Activated CD8-positive, alpha-beta T cell treated with anti-CD3 and anti-CD28 coated beads for 36 hours (primary cell): ENCODE measurements at places on chromosomes 4 and X. TPM values are rescaled to one million over a fixed set of nuclear protein-coding genes. Genes with fewer than 3 reads are reported as not detected.

DNA sequence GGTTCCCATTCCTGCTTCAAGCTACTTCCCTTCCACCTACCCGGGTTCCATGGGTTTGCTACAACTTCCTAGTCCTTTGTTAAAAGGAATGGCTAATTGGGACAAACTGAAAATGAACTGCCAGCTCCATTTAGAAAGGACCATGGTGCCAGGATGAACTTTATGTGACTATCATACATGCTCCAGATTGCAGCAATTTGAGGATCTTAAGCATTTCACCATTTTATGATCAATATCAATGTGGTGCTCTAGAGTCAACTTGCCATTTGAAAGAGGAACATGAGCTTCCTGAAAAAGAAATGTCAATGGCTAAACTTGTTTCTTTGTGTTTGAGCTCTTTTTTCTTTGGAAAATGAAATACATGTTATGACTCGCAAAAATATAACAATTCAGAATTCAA is 92.7 kb upstream of the IL15 start:
- peaks cover 1% of the 10 kb centered on the region for H3K27me3 ChIP-seq
- no peak for DNase-seq
- no peak overlapping the region for H3K4me3 ChIP-seq
- no peaks in the 10 kb centered on the region for H3K4me1 ChIP-seq
- no peak overlapping the region for H3K27ac ChIP-seq

DNA sequence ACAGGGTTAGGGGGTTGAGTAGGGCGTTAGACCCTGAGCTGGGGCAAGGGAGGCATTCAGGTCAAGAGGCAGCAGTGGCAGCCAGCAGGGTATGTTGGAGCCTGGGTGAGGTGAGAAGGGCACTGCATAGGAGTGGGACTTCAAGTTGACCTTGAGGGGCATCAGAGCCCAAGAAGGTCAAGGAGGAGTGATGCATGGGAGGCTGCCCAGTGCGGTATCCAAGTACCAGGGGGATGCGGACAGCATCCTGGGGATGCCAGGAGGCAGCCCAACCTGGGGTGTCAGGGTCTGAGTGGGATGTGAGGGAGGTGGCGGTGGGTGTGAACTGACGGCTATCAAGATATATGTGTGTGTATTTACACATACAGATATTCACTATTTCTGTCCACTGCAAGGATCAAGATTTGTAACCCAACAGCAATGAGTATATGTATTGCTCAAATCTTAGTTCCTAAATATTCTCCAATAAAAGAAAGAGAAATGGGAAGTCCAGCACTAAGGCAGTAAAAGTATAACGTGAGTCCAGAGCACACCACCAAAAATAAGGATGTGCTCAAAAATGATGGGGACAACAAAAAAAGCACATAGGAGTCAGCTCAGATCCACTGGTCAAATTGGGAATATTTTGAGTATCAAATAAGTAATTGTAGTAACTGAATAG is 9.8 kb upstream of the DCLK2 start:
- no peaks in the 10 kb centered on the region for H3K4me1 ChIP-seq
- H3K27me3 ChIP-seq = peaks cover 15% of the 10 kb centered on the region
- DNase-seq = no peak
- H3K4me3 ChIP-seq = no peak overlapping the region

The GRIA3 gene
- total RNA-seq = not detected

DNA sequence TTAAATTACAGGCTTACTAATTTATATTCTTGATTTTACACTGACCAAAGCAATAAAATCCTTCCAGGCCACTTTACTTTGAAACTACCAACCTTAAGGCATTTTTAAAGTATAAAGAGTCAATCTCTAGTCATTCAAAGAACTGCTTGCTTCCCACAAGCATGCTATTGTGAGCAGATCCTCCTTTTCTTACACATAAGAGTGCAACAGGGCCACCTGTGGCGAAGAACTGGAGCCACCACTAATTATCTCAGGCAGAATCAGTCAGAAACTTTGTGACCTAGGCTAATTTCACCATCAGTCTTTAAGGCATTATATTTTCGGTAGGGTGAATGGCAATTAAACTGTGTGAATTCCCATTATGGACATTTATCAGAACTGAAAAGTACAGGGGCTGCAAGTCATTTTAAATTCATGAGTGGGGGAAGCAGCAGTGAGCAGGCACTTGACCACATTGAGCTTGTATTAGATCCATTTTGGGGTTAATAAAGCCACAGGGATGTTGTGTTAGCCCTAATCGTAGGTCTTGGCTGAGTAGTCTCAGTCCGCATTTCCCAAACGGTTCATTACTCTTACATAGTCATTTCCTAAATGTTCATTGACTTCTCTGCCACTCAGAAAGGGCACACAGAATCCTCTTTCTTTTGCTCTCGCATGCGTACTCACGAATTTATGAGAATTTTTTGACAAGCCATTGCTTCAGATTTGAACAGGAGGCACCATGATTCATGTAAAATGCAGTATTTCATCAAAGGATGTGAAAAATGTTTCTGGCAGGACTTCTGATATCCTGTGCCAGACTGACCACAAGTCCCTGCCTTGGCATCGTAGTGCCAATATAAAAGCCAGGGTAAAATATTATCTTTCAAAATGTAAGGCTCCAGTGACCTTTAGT is 39.8 kb downstream of the NPY2R start:
- DNase-seq = no peak
- H3K4me3 ChIP-seq = no peak overlapping the region
- H3K4me1 ChIP-seq = no peaks in the 10 kb centered on the region

GRCh38 chr4:35793045-35793722 is 451.1 kb downstream of the ARAP2 start:
- no peaks in the 10 kb centered on the region for H3K4me1 ChIP-seq
- no peaks in the 10 kb centered on the region for H3K27me3 ChIP-seq
- H3K27ac ChIP-seq = no peak overlapping the region
- H3K4me3 ChIP-seq = no peak overlapping the region
- no peak for DNase-seq
- no peaks in the 10 kb centered on the region for H3K36me3 ChIP-seq

- H3K4me1 ChIP-seq = peaks cover 2% of the 10 kb centered on the region
- peak within 1 kb of the TSS; percentile 54 for H3K4me3 ChIP-seq
- H3K36me3 ChIP-seq = no peaks in the 10 kb centered on the region
- peaks cover 25% of the 10 kb centered on the region for H3K27me3 ChIP-seq
- peak; percentile 34 for DNase-seq
Measured at GRCh38 chrX:54495814-54496516, at the start of gene FGD1. Gene FGD1, minus strand, starts transcription at chrX:54496234. Its CDS starts 802 bp downstream, at chrX:54495432.

GRCh38 chr4:18203966-18204365 is 182.4 kb upstream of the LCORL start:
- H3K4me1 ChIP-seq = no peaks in the 10 kb centered on the region
- no peak for DNase-seq
- H3K36me3 ChIP-seq = no peaks in the 10 kb centered on the region
- no peaks in the 10 kb centered on the region for H3K27me3 ChIP-seq
- H3K4me3 ChIP-seq = no peak overlapping the region

The CCKAR gene
- not detected for total RNA-seq

DNA sequence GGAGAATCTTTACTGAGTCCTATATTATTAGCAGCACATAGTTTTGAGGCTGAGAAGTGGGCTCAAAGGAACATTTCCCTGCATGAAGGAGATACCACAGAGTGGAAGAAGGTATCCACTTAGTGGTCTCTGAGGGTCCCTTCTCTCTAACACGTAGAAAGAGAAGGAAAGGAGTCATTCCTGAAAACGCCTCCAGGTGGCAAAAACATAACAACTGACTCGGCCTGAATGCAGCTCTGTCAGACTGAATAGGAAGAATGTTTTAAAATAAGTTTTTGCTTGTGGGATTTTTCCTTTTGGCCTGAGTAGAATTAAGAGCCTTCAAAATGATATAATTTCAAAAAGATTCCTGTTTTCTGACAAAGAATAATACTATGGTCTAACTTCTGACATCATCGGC is 23.3 kb downstream of the RPGR start:
- H3K4me3 ChIP-seq = no peak overlapping the region
- no peak for DNase-seq
- H3K27ac ChIP-seq = no peak overlapping the region
- no peaks in the 10 kb centered on the region for H3K27me3 ChIP-seq
- peaks cover 1% of the 10 kb centered on the region for H3K36me3 ChIP-seq
- no peaks in the 10 kb centered on the region for H3K4me1 ChIP-seq

DNA sequence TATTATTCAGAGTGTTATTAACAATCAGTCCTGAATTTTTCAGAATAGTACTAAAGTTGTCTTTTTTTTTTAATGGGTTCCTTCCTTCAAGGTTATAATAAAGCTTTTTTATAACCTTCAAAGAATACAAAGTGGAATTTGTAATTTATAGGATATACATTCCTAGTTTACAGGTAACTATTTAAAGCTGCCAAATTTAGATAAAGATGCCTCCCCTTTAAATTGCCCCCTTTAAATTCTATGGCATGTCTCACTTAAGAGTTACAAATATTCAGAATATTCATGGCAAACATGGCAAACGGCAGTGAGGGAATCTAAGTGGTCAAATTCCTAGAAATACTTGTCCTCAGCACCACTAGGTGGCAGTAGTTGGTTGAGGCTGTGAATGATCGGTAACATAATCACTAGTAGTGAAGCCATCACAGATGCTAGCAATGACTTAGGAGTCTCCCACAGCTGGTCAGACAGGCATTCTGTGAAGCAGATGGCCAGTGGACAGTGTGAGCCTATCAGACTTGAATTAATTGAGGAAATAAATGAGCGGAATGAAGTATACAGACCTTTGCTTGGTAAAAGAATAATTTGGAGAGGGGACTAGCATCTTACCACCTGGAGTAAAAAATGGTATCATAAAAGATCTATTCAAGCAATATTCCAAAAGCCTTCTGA is 86.4 kb downstream of the CBR4 start:
- DNase-seq = peak; percentile 65
- no peaks in the 10 kb centered on the region for H3K36me3 ChIP-seq
- H3K27me3 ChIP-seq = no peaks in the 10 kb centered on the region

DNA sequence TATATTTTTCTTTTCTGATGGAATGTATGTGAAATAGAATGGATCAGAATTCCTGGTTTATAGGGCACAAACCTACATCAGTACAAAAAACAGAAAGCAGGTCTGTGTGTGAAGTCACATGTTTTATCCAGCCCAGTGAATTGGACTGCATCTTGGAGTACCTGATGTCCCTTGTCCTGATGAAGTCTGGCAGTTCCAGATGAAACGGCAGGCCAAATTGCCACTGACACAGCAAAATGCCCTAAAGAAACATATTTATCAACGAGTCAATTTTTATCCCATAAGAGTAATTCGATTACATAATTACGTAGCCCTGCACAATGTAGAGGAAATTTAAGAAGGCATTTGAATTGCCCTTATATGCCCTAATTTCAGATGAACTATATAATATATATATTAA is 37.8 kb upstream of the ATP6AP2 start:
- no peak overlapping the region for H3K4me3 ChIP-seq
- DNase-seq = no peak
- no peaks in the 10 kb centered on the region for H3K27me3 ChIP-seq
- H3K27ac ChIP-seq = no peak overlapping the region
- peaks cover 22% of the 10 kb centered on the region for H3K4me1 ChIP-seq

DNA sequence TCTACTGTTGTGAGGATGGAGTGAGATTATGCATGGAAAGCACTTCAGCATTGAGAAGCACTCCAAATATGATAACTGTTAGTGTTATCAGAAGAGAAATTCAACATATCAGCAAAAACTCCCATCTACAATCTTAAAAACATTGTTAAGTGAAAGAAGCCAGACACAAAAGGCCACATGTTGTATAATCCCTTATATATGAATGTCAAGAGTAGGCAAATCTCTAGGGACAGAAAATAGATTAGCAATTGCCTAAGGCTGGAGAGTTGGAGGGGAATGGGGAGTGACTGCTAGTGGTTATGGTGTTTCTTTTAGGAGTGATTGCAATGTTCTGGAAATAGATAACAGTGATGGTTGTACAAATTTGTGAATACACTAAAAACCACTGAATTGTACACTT is 122.5 kb upstream of the LNX1 start:
- peaks cover 18% of the 10 kb centered on the region for H3K27me3 ChIP-seq
- H3K4me3 ChIP-seq = no peak overlapping the region
- H3K27ac ChIP-seq = no peak overlapping the region
- DNase-seq = no peak
- H3K36me3 ChIP-seq = no peaks in the 10 kb centered on the region

DNA sequence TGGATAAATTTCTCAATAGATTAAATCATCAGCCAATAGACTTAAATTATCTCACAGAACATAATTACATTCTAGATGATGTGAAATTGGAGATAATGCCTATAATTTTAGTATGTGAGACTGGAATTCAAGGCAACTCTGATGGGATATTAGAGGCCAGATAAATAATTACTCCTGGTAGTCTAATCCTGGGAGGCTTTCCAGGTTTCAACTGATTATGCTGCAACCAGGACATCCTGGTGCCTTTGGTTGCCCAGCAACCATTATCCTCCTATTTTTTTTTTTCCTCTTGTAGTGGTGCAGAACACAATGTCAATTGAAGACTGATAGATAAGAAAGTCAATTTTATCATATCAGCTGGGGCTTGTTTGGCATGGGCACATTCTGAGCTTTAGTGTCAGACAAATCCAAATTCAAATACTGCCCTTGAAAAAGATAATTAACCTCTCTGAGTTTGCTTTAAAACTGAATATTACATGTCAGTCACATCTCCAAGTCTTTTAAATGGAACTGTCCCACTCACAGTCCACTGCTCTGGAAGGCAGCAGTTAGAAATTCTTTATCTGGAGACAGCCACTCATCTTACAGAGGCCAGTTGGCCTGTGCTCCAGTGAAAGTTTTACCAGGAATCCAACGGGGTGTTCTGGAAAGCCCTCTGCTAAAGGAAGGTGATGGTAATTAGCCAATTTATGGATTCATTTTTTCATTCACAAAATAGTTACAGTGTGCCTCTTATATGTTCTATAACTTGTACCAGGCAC is 95.3 kb upstream of the GUCY1A1 start:
- H3K27ac ChIP-seq = no peak overlapping the region
- peaks cover 2% of the 10 kb centered on the region for H3K27me3 ChIP-seq
- H3K4me3 ChIP-seq = no peak overlapping the region
- no peaks in the 10 kb centered on the region for H3K4me1 ChIP-seq
- H3K36me3 ChIP-seq = no peaks in the 10 kb centered on the region
- no peak for DNase-seq

DNA sequence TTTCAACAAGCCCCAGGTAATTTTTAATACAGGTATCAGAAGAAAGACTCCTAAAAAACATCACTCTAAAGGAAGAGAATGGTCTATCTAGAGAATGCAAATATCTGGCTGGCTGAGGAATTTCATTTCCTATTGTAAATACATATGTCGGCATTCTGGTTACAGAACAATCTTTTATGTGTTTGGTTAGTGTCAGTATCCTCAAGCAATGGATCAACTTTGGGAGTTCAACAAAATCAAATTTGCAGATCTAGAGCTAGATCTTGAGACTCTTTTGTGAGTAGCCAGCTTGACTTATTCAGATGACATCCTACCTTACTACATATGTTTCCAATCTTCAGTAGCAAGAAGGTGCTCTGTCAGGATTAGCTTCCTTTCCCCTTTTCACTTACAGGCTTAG is 145.1 kb downstream of the BTC start:
- no peaks in the 10 kb centered on the region for H3K36me3 ChIP-seq
- H3K4me3 ChIP-seq = no peak overlapping the region
- DNase-seq = no peak

The PPARGC1A gene
- total RNA-seq = not detected
